ENCODE measurements at places on chromosomes 3 and 15.

DNA sequence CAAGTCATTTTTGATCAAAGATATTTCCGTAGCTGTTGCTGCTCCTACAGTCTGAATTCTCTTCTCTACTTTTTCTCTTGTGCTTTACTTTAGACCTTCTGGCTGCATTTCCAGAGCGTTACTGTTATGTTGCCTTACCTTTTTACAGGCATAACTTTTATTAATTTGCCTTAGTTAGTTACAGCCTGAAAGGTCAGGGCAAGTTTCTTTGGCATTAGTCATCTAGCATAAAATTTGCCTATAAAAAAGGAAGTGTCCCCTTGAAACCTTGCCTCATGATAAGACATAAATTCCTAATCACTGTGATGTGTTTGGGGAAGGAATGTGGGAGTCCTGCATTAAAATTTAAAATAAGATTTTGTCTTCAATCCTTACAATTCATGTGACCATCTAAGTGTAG lies 618.5 kb downstream of the NR2F2 start:
- DNase-seq = no peak

DNA sequence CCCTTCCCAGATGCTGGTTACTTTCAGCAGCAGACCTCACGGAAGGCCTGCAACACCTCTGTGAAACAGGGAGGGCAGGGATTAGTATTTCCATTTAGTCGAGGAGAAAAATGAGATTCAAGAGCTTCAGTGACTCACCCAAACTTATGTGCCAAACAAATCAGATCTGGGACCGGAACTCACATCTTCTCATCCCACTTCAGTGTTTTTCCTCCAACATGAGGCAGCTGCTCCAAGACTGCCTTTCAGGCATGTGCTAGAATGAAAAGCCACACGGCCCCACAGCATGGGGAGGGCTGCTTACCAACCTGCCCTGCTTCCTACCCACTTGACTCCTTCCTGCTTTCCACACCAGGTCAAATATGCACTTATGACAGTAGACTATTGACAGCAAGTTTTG lies 129.4 kb upstream of the SLC24A5 start:
- DNase-seq = no peak

- no peak for DNase-seq
Measured at GRCh38 chr3:40951636-40952035, 247.7 kb upstream of the CTNNB1 start.

- peak; percentile 8 for DNase-seq
Measured at GRCh38 chr15:47987908-47988532, 132.8 kb upstream of the SLC24A5 start.

DNA sequence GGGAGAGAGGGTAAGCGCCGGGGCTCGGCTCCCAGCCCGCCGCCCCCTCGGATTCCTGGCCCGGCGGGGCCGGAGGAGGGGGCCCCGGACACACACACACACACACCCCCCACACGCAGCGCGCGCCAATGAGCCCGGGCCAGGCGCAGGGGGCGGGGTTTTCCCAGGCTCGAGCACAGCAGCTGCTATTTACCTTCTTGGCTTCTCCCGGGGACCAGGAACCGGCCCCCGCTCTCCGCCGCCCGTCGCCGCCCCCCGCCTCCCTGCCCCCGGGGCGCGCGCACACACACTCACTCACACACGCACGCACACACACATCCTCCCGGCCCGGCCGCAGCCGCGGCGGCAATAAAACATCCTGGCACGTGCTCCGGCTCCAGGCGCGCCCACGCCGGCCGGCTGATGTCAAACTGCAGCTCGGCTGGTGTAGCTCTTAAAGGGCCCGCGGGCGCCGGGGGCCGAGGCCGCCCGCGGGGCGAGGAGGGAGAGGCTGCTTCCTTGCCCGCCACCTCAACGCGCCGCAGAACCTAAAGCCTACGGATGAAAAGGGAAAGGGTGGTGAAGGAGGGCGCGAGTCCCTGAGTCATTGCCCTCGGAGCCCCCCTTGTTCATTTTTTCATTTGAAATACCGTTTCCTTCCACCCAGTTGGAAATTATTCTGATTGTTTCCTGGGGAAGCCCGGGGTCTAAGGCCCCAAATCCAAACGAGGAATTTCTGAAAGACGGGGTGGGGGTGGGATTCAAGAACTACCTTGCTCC lies 1.0 kb upstream of the HES1 start:
- peak; percentile 84 for DNase-seq

- no peak for DNase-seq
Measured at GRCh38 chr15:31308185-31308639, 18.4 kb upstream of the KLF13 start.

DNA sequence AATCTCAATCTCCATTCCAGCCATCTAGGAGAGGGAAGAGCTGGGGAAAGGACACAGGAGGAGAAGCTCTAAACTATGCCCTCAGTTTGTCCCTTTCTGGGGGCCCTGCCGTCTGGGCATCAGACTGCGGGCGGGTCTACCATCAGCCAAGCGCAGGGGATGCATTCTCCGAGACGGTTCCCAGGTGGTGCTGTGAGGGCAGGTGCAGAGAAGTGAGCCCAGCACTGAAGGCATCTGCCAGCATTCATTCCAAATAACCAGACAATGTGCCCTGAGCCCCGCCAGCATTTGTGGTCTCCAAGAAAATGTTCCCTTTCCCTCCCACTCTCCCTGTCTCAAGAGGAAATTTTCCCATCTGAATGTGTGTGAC lies 265.7 kb downstream of the XXYLT1 start:
- DNase-seq = no peak

GRCh38 chr3:88059380-88060170 lies 520 bp downstream of the ZNF654 start:
- no peak for DNase-seq

DNA sequence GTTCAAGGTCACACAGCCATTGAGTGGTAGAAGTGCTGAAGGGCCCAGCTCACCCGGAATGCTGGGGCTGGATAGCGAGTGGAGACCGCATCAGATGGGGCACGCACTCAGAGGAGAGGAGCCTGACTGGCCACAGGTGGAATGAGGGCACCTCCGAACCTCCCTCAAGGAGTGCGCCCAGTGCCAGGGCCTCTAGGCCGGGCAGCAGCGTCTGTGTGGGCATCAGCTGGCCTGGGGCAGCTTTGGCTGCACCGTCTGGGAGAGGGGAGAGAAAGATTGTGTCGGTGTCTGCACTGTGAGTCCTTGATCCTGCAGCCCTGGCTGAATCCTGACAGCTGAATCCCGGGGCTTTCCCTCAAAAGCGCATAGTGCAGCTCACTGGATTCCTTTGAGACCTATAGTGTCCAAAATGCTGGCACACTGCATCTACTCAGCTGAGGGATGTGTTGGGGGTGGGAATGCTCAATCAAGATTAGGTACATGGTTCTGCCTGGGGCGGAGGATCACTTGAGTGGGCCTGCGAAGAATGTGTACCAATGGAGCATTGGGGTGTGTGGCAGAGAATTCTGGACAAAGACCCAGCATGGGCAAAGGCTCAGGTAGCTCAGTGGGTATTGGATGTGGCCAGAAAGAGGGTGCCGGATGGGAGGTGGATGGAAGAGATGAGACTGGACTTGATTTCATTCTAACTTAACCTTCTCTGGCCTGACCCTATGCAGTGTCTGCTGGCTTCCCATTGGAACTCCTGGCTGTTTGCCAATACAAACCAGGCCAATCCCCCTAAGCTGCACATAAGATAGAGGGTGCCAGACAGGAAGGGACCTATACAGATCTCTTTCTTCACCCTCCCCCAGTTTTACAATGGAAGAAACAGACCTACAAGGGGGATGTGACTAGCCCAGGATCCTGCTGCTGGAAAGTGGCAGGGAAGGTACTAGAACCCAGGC lies 950 bp downstream of the ANKDD1A start:
- no peak for DNase-seq

- no peak for DNase-seq
Measured at GRCh38 chr3:150521463-150521862, 24.8 kb downstream of the SERP1 start.

DNA sequence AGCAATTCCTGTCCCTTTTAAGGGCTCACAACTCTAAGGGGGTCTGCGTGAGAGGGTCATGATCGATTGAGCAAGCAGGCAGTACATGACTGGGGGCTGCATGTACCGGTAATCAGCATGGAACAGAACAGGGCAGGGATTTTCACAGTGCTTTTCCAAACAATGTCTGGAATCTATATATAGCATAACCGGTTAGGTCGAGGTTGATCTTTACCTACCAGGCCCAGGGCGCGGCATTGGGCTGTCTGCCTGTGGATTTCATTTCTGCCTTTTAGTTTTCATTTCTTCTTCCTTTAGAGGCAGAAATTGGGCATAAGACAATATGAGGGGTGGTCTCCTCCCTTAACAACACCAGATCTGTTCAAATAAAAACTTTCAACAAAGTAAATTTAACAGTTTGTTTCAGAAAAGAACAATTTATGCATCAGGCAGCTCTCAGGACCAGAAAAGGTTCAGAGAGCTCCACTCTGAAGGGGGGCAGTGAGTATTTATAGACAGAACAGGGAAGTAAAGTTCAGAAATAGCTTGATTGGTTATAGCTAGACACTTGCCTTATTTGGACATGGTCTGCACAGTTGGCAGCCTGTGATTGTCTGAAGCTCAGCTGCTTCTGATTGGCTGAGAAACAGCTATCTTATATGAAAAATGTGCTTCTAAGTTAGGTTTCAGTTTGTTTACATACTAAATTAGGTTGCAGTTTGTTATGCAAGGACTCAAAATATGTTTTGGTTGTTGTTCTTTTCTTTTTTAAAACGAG lies 17.2 kb upstream of the B4GALT4 start:
- no peak for DNase-seq

DNA sequence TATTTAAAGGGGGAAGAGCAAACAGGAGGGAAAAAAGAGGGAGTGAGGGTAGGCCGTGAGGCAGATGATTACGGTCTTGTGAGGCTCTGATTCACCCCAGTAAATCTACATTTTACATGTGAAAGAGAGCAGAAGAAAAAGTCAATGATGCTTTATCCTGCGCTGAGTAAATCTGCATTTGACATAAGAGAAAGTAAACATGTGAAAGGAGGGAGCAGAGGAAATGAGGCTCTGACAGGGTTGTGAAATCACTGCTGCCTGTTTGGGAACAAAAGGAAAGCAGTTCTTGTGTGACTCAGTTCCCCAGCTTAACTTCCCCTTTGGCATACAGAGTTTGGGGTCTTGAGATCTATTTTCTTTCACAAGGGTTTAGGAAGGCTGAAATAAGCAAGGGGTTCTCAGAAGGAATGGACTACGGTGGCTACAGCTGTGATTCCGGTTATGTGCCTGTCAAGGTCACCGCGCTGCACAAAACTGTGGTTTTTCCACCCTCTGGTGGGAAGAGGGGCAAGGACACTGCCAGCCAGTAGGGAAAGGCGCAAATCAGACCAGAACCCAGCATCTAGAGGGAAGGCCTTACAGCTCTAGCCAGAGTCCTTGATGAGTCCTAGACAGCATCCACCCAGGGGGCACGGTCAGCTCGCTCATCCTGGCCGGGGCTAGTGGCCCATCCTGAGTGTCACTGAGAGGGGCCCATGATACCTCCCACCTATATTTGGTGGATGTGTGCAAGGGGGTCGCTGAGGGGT lies 18.9 kb upstream of the HCN4 start:
- DNase-seq = no peak

DNA sequence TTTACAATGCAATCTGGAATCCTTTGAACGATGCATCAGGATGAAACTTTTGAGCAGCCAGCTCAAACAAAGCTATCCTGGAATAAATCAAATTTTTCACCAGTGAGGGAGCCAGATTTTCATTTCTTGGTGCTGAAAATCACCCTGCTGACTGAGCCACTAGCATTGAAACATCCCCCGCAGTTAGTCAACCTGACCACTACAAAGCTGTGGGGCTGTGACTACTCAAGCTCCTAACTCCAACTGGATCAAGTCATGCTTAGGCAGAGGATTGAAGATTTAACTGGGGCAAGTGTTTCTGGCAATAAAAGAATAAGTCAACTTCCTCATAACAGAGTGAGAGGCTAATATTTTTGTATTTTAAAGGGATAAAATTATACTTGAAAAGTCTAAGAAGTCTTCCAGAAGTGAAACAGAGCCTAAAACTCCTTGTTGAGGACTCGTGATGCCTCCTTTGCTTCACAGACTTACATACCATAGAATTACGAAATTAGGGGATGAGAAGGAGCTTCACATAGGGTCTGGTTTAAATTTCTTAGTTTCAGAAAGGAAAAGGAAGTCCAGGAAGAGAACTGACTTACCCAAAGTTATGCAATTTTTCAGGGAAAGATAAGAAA lies 177.8 kb downstream of the SERPINI1 start:
- no peak for DNase-seq

DNA sequence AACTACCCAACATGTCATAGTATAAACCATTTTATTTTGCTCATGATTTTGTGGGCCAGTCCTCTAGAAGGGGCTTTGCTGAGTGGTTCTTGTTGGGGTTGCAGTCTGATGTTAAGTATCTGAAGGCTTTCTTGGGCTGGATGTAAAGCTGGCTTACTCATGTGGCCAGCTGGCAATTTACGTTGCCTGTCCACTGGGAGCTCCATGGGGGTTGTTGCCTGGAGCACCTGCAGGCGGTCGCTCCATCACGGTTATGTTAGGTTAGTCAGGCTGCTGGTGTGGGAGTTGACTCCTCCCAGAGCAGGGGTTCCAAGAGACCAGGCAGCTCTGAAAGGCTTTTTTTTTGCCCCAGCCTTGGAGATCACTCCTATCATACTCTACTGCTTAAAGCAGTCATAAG lies 98.1 kb downstream of the NR1D2 start:
- DNase-seq = no peak

DNA sequence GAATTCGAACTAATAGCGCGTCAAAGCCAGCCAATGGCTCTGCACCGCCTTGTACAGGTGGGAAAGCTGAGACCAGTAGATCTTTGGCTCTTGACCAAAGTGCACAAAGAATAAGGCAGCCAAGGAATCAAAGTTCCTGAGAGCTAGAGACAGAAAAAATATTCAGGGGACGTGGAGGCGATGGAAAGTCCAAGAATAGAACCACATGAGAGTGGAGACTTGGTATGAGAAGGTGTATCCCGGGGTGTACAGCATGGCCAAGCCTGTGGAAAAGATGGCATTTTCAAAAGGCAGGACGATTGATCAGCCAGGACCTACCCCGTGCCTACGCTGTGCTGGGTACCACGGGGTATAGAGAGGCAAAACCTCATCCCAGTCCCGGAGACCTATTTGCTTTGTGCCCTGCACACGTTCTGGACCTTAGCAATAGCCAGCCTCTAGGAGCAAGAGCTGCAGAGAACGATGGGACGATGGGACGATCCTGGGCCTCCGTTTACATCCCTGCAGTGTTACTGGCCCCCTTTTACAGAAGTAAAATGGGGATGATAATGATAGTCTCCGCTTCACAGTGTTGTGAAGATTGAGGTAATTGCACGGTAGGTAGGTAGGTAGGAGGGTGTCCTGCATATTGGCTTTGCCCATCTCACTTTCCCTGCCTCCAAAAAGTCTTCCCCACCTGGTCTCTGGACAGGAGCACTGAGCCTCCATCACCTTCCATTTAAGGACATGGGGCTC lies 583 bp upstream of the RBSN start:
- DNase-seq = no peak

GRCh38 chr3:186605078-186605477 lies 7.8 kb upstream of the AHSG start:
- no peak for DNase-seq
